ENCODE measurements at places on chromosomes 1 and 21.

- peak; percentile 30 for DNase-seq
Observed at GRCh38 chr1:26234644-26235370, 807 bp downstream of the CEP85 start.

- no peak for DNase-seq
Observed at GRCh38 chr1:80639777-80640533, 1160.8 kb upstream of the ADGRL2 start.

- DNase-seq, result no peak
Observed at GRCh38 chr1:30974536-30974935, 66.0 kb upstream of the SDC3 start.

DNA sequence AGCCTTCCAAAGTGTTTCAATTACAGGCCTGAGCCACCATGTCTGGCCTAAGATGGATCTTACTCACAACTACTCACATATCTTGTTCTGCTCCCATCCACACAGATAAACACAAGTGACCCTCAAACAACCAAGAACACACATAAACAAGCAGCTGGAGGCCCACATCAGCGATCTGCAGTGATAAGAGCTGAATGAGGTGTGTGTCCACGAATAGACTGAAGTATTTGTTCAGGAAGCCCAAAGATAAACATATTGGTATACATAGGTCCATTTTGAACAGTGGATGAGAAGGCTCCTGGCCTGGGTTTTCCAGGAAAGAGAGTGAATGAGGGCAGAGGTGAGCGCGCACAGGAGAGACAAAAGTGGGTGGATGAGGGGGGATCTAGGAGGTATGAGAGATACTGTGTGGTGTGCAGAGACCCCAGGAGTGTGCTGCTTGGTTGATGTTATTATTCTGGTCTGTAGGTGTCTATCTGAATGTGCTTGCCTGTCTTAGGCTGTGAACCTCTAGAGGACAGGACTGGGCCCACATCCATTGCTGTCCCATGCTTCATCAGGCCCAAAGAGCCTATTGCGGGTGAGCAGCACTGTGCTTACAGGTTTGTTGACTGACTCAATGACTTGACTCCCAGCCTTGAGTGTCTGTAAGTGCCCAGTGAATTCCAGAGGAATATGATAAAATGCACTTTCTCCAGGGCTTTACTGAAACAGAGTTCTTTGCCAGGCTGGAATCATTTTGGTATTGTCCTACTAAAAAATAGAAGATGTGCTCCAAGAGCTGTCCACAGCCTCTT is 79.9 kb upstream of the ATP1A1 start:
- no peak for DNase-seq

- no peak for DNase-seq
Observed at GRCh38 chr1:201486187-201486586, 17.2 kb upstream of the PHLDA3 start.

DNA sequence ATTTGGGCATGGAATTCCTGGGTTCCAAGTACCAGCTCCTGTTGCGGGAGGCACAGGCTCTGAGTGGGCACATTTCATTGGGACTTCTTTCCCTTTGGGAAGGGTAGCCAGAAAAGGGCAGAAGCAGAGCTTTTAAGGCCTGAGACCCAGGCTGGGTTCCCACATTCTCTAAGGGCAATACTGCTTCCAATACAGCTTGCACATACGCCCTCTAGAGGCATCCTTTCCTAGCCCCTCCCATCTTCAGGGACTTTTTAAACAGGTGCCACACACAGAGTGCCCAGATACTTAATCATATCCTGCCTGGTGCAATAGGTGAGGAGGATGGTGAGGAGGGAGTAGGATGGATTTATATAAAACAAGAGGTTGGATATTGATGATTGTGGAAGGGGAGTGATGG is 5.7 kb downstream of the GPR88 start:
- no peak for DNase-seq

DNA sequence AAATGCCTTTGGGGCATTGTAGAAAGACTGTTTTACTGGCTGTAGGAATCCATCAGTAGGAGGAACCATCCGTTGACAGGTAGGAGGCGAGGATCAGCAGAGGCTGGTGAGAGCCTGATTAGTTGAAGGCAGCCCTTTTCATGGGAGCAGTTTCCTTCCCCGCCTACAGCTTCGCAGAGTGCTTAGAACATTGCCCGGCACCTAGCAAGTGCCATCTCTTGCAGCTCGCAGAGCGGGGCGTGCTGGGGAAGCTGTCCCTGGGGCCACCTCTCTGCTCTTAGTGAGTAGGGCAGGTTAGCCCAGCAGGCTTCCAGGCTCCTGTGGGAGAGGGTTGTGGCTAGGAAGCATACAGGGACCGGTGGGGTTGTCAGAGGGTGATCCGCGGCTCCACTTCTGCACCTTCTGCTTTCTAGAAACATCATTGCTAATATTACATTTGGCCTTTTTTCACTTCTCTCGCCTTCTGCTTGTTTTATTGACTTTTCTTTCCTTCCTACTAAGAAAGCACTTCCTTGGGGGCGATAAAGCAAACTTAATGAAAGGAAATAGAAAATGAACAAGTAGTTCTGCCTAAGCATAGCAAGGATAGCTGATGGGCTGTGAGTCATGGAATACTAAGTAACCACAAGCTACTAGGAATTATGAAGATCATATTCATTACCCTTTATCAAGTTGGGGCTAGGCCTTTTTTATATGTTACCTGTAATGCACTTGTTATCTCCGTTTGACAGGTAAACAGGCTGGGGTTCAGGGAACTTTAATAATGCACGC is 176.7 kb downstream of the GALNT2 start:
- peak; percentile 25 for DNase-seq

DNA sequence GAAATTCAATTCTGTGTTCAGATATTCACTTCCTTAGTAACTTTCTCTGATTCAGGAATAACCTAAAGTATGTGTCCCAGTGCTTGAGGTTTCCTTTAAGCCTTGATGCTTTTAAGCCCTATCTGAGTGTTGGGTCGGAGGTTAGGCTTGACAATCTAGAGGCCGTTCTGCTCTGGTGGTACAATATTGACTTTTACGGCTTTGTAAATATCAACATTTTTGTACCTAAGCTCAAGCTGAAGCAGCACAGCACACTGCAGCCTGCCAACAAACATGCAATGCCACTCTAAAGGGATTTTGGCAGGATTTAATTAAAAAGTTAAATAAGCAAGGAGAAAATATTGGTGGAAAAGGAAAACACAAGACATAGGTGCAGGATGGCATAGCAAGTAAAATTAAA is 279.2 kb downstream of the NEGR1 start:
- DNase-seq, result no peak

GRCh38 chr1:156165083-156165482 is 11.7 kb downstream of the SEMA4A start:
- DNase-seq, result no peak

DNA sequence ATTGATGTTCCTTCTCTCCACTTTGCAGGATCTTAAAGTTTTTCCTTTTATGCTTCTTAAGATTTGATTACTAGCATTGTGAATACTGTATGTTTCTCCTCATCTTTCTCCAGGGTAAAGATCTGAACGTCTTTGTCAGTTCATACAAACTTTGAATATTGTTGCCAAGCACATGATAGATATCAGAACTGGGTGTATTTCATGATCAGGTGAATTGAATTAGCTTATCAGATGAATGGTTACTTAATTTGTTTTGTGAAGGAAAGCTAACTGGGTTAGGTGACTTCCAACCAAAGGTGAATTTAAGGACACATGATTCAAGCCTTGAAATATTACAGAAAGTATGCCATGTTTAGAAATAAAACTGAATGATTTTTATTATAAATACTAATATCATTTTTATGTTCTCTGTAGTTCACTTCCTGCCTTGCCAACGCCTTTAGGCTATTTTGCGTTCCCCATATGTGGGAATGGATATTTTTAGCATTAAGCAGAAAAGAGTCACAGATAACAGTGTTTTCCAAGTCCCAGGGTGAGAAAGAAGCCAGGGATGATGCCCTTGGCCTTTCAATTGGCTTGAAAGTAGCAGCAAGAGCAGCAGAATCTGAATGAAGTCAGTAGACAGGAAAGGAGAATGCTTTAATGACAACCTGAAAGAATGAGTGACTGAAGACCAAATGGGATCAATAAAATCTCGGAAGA is 752.1 kb downstream of the NCAM2 start:
- no peak for DNase-seq

- peak; percentile 80 for DNase-seq
Observed at GRCh38 chr1:204072931-204073836, at the start of gene SOX13. Gene SOX13, plus strand, starts transcription at chr1:204073115. Its CDS starts 39,801 bp downstream, at chr1:204112916.

- DNase-seq, result no peak
Observed at GRCh38 chr1:84692391-84692790, 2.1 kb upstream of the SSX2IP start.

DNA sequence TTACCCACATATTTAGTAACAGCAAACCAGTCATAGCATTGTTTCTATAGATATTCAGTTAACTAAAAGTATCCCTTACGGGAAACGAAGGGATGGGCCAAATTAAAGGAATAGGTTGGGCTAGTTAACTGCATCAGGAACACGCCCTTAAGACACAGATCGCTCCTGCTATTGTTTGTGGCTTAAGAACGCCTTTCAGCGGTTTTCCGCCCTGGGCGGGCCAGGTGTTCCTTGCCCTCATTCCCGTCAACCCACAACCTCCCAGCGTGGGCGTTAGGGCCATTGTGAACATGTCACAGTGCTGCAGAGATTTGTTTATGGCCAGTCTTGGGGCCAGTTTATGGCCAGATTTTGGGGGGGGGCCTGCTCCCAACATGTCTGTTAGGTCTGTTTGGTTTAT is 14.7 kb downstream of the TNFRSF18 start:
- no peak for DNase-seq

GRCh38 chr1:216653001-216653400 is 70.2 kb downstream of the ESRRG start:
- DNase-seq, result no peak

DNA sequence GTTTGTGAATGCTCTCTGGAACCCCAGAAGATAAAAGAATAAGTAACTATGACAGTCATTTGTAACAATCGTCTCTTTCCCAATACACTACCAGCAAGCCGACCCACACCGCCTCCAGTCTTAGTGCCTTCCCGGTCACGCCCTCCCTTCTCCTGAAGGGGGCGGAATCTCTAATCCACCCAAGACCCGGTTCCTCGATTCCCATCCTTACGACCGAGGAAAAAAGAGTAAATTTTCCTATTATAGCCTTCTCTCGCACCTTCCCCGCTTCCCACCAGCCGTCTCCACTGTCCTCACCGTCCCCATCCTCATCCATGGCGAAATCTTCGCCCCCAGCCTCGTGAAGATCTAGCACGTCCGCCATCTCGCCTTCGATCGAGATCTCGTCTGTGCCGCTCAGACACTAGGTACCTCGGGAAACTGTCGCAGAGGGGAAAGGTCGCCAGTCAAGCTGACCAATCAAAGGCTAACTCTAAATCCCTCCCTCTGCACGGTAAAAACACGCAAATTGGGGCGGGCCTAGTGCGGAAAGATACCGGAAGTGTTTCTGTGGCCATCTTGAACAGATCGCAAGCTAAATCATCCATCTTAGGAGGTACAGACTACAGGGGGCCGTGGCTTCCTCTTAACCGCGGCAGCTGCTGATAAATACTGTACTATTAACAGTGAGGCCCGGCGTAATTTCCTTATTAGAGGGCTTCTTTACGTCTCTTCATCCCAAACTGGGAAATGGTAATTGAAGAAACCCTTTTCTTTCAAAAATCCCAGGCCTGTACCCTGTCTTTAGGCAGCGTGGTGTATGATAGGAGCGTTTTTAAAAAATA is at the start of gene RBM8A:
TSS of gene RBM8A (minus strand) at position 422 of the 824 bp plus-strand sequence. CDS start at position 364, 58 bp downstream.
- peak; percentile 99 for DNase-seq

DNA sequence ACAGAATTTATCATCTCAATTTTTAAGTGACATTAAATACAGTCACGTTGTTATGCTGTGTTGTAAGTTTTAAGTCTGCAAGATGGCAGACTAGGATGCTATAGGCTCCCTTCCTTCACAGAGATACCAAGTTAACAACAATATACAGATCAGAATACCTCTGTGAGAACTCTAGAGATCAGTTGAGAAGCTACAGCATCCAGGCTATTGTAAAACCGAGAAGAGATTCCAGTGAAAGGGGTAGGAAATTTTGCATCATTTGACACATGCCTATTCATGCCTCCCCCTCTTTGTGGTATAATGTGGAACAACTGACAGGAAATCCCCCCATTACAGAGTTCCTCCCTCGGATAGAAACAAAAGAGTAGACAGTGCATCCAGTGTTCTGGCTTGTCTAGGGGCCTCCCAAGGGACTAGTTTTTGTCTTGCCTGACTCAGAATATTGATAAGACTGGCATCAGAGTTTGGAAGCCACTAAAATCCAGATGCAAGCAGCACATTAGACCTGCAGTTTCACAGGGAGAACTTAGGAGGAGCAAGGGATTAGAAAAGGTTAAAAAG is 80.6 kb downstream of the LBR start:
- no peak for DNase-seq

- no peak for DNase-seq
Observed at GRCh38 chr1:104787866-104788510, 1038.3 kb downstream of the AMY1C start.

DNA sequence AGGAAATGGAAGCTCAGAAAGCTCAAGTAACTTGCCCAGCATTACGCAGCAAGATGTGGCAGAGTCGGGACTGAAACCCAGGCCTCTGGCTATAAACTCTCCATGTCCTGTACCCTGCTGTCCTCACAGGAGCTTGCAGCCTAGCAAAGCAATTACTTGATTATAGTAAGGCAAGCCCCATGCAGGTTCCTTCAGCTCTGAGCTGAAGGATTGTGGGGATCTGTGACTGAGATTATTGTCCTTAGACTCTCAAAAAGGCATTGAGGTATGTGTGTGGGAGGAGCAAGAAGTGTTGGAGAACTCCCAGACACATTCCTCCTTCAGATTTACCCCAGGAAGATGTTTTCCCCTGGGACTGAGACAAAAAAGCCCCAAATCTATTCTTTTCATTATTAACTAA is 124.0 kb upstream of the SPATA6 start:
- DNase-seq, result peak; percentile 35

GRCh38 chr1:167065471-167065870 is 24.7 kb downstream of the GPA33 start:
- no peak for DNase-seq

- peak; percentile 99 for DNase-seq
Observed at GRCh38 chr1:28648474-28649198, at the start of gene RNU11. Gene RNU11, plus strand, starts transcription at chr1:28648600.

DNA sequence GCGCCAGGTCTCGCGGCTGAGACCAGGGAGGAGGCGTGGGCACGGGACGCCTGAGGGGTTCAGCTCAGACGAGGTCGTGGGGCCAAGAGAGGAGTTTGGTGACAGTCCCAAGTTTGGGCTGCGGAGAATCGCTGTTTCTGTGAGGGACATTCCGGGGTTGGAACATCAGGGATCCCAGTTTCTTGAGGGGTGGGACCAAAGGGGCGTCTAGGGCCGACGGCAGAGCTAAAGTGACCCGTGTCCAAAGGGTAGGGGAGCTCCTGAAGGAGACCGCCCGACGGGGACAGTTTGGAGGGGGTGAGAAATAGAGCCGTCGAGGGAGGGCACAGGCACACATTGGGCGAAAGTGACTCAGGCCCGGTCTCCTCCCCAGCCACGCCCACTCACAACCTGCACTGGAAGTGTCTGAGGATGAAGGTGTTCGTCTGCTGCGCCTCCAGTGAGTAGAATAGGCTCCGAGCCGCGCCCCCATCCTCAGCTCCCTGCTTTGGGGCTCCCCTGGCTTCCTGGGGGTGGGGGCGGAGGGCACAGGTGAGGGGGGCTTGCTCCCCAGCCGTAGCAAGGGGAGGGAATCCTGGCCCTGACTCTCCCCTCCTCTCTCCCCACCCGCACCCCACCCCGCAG is 7.0 kb downstream of the EFNA3 start:
- DNase-seq, result peak; percentile 26

GRCh38 chr1:226148121-226148648 is 38.4 kb downstream of the ACBD3 start:
- no peak for DNase-seq
